ENCODE measurements at places on chromosomes 2 and 18.

GRCh38 chr2:39570130-39570555 is 95.6 kb upstream of the TMEM178A start:
- DNase-seq: no peak

DNA sequence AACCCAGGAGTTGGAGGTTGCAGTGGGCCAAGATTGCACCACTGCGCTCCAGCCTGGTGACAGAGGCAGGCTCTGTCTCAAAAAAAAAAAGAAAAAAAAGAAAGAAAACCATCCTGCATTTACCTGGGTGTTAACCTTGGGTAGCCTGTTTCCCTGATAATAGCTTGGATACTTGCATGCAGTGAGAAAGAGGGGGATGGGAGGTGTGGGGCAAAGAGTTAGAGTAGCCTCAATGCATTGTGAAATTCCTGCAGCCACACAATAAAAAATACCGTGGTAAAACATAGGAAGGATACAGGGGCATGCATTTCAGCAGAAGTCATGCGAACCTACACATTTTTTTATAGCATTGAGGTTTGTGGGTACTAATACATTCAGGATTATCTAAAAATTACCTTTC is 76.6 kb upstream of the ZNF516 start:
- DNase-seq: no peak

GRCh38 chr18:2589345-2590068 is 18.1 kb downstream of the NDC80 start:
- DNase-seq: no peak

DNA sequence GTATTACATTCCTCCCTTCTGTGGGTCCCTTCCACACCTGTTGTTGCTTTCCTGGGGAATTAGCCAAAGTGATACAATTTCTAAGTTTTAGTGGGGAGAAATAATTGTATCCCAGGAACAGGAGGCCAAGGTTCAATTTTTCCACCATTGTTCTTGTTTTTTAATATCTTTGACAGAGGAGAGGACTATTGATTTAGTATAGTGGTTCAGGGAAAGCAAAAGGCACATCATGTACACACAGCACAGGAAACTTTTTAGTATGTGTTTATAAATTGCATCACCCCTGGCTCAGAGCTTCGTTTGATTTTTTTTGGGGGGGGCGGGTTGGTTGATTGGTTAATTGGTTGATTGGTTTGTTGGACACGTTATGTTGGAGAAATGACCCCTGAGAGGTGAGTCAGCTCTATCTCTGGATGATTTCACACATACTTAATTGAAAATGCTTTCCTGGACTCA is 431.6 kb downstream of the PID1 start:
- no peak for DNase-seq

- no peak for DNase-seq
Measured at GRCh38 chr18:48623468-48624235, 84.8 kb downstream of the CTIF start.

Data from NCI-H2081 (cell line).